ENCODE measurements at places on chromosomes 3 and 15. TPM values are rescaled to one million over a fixed set of nuclear protein-coding genes. Genes with fewer than 3 reads are reported as not detected.

- no peak for DNase-seq
These were observed 534.5 kb upstream of the KCNMB2 start for GRCh38 chr3:178001670-178002101.

GRCh38 chr15:39574427-39574826, 6.5 kb upstream of the THBS1 start:
- DNase-seq: no peak

Gene TLE3
- polyA plus RNA-seq: 47.1 TPM

GRCh38 chr3:38457111-38458003, 3.7 kb downstream of the ACVR2B start:
- peak; percentile 38 for DNase-seq

Gene PLEKHO2
- 16.2 TPM for polyA plus RNA-seq

GRCh38 chr3:52842424-52842823, 7.6 kb upstream of the MUSTN1 start:
- DNase-seq: no peak

DNA sequence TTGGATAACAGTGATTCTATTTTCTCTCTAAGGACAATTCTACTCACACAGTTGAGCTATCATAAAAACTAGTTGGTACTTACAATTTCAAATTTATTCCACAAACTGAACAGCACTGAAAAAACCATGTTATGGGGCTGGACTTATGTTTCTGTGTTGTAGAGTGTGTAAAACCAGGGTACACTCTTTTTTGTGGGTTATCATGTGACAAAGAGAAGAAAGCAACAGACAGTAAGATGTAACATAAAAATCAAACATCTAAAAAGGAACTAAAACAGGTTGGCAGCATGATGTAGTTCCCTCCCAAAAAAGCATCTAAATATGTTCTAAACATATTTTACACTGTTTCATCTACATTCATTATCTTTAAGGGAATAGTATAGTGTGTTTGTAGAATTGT, 757.9 kb downstream of the ROBO1 start:
- no peak for DNase-seq

- DNase-seq: peak; percentile 70
These were observed 10.4 kb downstream of the SECISBP2L start for GRCh38 chr15:49035825-49036224.

DNA sequence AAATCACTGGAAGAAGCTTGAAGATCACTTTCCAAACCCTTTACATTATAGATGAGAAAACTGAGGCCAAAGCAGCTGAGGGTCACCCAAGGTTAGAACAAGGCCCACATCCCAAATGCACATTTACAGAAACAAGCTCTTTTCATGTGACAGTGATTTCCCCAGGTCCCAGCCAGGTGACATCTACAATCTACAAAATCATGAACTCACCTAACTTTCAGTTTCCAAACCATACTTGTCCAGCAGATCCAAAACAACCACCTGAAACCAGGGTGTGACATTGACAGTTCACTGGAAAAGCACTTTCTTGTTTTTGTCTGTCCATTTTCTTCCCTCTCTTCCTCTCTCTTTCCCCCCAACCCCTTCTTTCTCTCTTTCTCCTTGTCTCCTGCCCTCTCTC, 132.2 kb upstream of the PRICKLE2 start:
- no peak for DNase-seq

Gene TNIK
- polyA plus RNA-seq: 32.3 TPM

DNA sequence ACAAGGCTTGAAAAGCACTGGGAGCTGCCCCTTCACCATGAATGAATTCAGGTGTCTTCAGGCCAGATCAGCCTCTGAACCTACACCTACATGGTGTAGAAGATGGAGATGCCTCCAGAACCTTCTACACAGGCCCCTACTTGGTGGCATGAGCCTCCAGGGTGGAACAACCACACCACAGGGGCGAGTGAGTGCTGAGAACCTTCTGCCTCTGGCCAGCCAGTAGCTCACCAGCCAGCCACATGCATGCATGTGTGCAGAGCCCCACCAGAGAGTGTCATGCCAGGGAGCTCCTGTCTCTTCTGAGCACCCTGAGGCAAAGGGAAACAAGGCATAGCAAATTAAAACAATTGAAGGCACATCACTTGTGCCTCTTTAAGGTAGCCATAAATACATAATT, 161.8 kb upstream of the TOPAZ1 start:
- no peak for DNase-seq

DNA sequence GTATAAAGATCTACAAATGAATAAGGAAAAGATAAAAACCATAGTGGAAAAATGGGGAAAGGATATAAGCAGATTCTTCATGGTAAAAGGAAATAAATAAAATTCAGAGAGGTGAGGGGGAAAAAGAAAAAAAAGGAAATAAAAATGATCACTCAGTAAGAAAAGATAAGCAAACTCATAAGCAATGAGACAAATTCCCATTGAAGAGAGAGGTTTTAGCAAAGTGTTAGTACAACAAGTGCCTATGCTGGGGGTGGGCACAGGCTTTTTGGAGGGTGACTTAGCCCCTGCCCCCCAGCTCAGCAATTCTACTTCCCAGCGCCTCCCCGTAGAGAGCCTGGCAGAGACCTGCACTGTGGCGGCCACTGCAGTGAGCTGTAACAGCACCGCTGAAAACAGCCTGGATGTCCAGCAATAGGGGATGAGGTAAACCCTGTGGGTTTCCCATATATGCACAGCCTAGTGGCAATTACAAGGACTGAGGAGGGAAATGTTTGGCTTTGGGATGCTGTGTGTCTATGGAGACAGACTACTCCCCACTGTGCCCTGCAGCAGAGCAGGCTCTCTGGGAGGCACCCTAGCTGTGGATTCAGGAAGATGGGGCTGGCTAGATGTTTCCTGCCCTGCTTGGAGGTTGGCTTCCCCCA, 23.7 kb upstream of the SFMBT1 start:
- DNase-seq: no peak

DNA sequence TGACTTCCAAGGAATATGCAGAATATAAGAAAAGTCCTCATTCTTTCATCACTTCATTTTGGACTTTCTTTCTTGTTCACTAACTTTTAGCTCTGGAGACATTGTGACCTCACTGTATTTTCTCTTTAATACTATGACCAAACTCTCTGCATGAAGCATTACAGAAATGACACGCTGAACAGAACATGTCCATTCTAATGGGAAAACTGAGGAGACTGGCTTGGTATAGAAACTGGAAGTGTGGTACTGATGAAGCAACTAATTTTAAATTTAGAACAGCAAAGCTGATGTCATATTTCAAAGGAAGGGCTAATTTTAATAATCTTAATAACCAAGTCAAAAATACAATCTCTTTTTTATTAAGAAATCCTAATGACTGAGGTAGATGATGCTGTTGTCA, 4.7 kb downstream of the DPH3 start:
- no peak for DNase-seq

GRCh38 chr3:40913192-40913591, 286.1 kb upstream of the CTNNB1 start:
- DNase-seq: no peak

GRCh38 chr3:53191836-53192480, 30.9 kb downstream of the PRKCD start:
- DNase-seq: no peak

DNA sequence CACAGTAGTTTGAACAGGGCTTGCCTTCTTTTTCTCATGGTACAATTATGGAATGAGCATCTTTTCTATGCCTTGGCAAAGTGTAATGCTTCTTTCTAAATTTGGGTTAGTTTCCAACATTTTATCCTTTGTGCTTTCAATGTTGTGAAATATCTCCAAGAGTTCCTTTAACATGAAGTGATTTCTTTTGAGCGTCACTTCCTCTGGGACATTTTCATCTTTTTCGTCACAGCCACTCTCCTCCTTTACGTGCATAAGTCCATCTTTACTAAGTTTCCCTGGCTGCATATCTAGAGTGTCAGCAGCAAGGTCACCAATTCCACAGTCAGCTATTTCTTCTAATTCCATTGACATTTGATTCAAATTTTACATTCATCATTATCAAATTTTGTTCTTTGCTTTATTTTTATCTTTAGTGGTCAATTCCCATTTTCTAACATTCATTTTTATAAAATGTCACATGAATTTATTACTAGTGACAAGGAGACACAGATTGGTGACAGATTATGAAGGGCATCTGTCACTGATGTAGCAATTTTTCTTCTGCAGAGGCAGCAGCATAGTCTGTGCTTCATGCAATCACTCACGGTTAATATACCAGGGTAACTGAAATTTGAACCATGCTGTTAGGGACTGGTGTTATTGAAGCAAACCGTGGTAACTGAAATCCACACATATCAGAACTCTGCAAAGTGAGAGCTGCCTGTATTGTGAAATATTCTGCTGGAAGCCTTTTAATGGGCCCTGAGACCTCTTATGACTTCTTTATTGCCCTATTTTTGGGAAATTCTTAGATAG, 126.5 kb upstream of the THBS1 start:
- no peak for DNase-seq

Gene EPHA6
- polyA plus RNA-seq: 1.6 TPM

GRCh38 chr15:67186226-67186649, 68.2 kb downstream of the AAGAB start:
- no peak for DNase-seq

DNA sequence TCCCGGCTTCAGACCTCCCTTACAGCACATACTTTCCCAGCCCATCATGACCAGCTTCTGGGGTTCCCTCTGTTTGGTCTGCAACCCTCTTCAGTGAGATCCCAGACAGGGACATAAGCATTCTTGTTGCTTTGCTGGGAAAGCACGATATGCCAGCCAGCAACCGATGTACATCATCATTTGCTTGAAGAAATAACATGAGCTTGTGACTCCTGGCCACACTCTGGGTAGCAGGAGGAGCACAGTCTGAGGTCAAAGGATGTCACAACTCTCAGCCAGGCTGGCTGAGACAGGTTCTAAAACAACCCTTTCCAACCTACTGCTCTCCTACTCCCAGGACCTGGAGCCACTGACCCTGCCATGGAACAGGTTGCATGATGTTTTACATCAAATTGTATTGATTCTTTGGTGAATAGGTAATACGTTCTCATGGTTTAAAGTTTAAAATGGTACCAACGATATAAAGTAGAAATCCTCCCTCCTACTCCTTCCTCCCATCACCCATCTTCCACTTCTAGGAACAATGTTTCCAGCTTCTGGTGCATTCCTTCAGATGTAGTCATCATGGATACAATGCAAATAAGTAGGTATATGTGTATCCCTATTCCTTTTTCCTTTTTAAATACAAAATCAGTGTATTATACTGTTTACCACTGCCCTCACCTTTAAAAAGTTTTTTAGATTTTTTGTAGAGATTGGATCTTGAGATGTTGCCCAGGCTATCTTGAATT, 190.3 kb downstream of the OPA1 start:
- no peak for DNase-seq

DNA sequence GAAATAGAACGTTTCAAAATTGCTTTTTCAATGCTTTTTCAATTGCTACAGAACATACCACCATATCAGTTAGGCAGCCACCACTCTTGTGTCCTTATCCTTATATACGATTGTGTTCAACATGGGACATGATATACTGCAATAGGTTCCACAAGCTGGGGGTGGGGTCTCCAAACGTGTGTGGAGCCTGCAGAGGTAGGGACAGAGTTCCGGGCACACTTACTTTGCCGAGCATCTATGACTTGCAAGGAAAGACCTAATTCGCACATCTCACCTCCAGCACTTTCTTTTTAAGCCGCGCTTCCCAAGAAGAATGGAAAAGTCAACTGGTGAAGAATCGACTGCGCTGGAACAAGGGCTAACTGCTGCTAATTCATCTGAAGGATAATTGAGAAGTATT, 39.6 kb upstream of the SFMBT1 start:
- DNase-seq: no peak

DNA sequence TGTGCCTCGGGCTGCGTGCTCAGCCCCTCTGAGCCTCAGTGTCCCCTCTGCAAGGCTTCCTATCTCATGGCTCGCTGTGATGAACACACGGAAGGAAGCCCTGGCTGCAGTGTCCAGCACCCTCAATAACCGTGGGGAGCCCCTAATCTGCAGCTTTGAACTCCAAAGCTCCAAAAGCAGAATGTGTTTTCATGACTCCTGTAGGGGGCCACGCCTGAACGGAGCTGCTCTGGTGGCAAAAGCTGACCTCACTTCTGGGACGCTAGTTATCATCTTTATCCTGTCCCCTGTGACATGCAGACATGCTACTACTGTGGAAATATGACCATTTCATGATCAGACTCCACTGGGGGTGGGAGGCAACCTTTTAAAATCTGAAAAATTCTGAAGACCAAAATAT, 98.8 kb downstream of the SEC22A start:
- no peak for DNase-seq

GRCh38 chr15:98916826-98917225, 90.8 kb downstream of the PGPEP1L start:
- DNase-seq: no peak
